ENCODE measurements at places on chromosomes 13 and 19. TPM values are rescaled to one million over a fixed set of nuclear protein-coding genes. Genes with fewer than 3 reads are reported as not detected.

Gene FPR1
- total RNA-seq = not detected

Gene PLPP2
- total RNA-seq = 203 TPM

- DNase-seq = no peak
Observed at GRCh38 chr13:49481788-49482187, 14.0 kb upstream of the PHF11 start.

DNA sequence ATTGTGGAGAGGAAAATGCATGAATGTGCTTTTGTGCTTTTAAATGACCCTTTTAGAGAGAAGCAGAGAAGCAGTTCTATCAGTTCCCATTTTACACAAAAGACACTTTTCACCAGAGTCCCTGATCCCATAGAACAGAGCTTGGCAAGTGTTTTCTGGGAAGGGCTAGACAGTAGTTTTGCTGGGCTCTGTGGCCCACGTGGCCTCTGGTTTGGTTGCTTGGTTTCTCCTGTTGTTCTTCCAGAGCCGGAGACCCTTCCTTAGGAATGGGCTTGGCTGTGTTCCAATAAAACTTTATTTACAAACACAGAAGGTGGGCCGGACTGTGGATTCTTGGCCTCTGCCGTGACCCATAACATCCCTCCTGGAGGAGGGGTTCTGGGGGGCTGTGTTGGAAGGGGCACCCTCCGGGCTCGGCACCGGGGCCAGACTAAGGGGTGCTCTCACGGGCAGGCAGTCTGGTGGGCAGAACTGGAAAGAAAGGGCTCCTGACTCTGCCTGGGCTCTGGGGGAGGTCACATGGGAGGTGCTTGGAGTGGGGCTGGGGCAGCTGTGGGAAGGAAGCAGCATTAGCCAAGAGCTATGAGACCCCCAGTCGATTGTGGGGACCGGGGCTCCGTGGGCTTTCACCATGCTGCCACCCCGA lies 3.2 kb downstream of the SPPL2B start:
- no peak for DNase-seq

DNA sequence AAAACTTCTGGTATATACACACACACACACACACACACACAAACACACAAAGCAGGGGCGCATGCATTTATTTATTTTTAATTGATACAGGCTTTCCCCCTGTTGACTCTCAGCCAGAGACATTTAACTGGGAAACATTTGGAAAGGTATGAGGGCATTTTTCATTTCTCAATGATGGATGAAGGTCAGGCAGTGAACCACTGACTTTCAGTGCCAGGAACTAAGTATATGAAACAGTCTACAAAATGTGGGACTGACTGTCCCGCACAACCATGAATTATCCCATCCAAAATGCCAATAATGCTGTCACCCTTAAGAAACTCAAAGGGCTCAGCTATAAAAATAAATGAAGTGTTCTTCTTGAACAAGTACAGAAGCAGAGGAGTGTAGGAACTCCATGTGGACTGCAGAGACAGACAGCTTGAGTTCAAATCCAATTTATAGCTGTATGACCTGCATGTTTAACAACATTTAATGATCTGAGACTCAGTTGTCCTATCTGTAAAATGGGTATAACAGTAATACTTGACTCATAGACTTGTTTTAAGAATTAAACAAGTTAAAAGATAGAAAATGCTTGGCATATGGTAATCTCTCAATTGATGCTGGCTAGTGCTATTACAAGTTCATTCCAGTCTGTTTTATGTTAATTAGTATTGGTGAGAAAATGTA lies 25.0 kb upstream of the INTS6 start:
- DNase-seq = no peak

Gene LRRC25
- not detected for total RNA-seq

- DNase-seq = no peak
Observed at GRCh38 chr13:39602277-39602613, 748 bp downstream of the LHFPL6 start.

GRCh38 chr13:24348797-24349515 lies 39.6 kb downstream of the C1QTNF9 start:
- no peak for DNase-seq

Gene PNMA8B
- not detected for total RNA-seq

Gene APBA3
- 22.2 TPM for total RNA-seq

GRCh38 chr13:57739543-57740190 lies 108.1 kb downstream of the PCDH17 start:
- no peak for DNase-seq

GRCh38 chr19:17332677-17333581 lies 1.7 kb downstream of the ANO8 start:
- peak; percentile 84 for DNase-seq

GRCh38 chr13:52125547-52125946 lies 3.3 kb downstream of the NEK5 start:
- no peak for DNase-seq

GRCh38 chr13:109403012-109403421 lies 383.4 kb downstream of the IRS2 start:
- DNase-seq = no peak

DNA sequence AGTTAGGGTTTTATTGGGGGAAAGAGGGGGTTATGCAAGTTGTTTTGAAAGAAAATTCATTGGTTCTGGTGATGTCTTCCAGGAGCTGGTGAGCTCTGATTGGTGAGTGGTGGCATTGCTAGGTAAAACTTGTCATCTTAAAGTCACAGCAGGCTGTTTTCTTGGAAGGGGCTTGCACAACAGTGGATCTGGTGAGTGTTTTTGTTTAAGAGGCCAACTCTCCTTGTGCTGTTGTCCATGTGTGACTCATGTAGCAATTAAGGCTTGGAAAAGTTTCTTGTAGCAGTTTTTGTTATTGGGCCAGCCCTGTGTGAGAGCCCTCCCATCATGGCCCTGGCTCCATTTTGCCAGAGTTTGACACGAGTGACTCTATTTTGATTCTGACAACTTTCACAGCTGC lies 109.4 kb downstream of the RFC3 start:
- peak; percentile 53 for DNase-seq

Gene PSG2
- 0.19 TPM for total RNA-seq

GRCh38 chr19:58434217-58434616 lies 5.7 kb downstream of the ZNF132 start:
- DNase-seq = no peak
